ENCODE measurements at places on chromosomes 7 and 10. TPM values are rescaled to one million over a fixed set of nuclear protein-coding genes. Genes with fewer than 3 reads are reported as not detected.

GRCh38 chr7:43113622-43114457, 1.4 kb downstream of the HECW1 start:
- no peak for DNase-seq

Gene ZNF117
- polyA plus RNA-seq = 4.7 TPM

DNA sequence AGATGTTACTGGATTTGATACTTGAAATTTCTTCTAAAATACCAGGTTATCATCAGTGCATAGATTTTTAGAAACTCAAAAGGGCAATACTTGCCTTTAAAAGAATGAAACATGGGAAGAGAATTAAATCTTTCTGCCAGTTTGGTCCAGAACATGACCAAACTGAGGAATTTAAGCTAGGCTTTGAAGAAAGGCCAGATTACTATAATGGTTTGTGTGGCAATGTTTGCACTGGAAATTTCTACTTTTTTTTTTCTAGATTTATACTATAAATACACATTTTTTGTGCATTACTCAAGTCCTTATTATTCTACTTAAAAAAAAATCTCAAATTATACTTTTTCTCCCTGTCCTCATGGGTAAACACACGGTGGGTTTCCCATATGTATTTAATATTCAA, 9.2 kb downstream of the MKX start:
- DNase-seq = no peak

Gene PKD1L1
- 0.32 TPM for polyA plus RNA-seq

Gene LBX1
- polyA plus RNA-seq = not detected

Gene ATRNL1
- polyA plus RNA-seq = 2.4 TPM

- no peak for DNase-seq
Observed at GRCh38 chr7:29270594-29271318, 76.2 kb downstream of the CHN2 start.

Gene NPC1L1
- 2.4 TPM for polyA plus RNA-seq

DNA sequence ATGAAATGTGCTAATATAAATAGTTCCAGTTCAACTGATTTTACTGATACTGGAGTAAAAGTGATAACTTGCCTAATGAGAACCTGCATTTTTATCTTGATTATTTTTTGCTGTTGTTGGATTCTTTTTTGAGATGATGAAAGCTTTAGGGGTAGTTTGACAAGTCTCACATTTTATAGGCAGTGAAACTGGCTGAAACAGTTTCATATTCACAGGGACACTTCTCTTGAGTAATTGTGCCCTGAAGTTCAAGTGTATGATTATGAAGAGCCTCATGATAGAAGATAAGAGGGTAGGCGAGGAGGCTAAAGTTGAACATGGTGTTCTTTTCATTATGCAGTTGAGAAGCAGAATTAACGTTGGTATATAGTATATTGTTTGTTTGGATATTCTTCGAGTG, 5.1 kb downstream of the AUTS2 start:
- DNase-seq = no peak

DNA sequence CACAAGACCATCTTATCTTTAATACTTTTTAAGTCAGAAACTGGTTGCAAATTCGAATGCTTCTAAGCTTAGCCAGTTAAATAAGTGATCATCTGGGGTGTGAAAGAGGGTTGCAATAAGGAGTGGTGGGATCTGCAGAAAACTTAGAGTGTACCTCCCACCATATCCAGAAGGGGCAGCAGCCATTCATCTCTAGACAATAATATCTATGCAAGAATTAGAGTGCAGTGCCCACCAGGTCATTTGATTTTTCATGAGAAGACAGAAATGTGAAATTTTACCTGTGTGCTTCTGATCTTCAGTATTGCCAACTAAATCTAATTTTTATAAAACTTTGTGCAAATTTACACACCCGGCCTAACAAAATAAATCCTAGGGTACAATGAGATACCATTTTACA, 127.2 kb upstream of the SP4 start:
- no peak for DNase-seq

Gene CASTOR2
- polyA plus RNA-seq = 0.71 TPM

DNA sequence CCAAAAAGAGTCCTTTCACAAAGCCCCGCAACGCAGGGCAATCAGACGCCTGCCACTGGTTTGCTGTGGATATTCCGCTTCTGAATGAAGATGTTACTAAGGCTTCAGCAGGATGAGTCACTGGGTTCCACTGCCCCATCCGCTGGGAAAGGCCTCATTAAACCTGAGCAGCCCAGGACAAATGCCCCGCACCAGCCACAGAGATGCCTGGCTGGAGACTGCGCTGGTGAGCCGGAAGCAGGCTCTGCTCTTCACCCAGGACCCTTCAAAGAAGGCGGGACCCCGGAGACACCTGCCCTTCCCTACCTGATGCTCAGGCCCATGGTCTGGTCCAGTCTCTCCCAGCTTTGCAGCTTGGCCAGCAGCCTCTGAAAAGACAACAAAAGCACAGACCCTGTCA, 19.8 kb downstream of the MAD1L1 start:
- DNase-seq = no peak
